ENCODE measurements at places on chromosomes 12 and 14.

- DNase-seq: peak; percentile 25
Measured at GRCh38 chr12:106138633-106139421, at the start of gene NUAK1. NUAK1 (minus strand) TSS chr12:106138954; CDS start chr12:106138653, 301 bp downstream.

DNA sequence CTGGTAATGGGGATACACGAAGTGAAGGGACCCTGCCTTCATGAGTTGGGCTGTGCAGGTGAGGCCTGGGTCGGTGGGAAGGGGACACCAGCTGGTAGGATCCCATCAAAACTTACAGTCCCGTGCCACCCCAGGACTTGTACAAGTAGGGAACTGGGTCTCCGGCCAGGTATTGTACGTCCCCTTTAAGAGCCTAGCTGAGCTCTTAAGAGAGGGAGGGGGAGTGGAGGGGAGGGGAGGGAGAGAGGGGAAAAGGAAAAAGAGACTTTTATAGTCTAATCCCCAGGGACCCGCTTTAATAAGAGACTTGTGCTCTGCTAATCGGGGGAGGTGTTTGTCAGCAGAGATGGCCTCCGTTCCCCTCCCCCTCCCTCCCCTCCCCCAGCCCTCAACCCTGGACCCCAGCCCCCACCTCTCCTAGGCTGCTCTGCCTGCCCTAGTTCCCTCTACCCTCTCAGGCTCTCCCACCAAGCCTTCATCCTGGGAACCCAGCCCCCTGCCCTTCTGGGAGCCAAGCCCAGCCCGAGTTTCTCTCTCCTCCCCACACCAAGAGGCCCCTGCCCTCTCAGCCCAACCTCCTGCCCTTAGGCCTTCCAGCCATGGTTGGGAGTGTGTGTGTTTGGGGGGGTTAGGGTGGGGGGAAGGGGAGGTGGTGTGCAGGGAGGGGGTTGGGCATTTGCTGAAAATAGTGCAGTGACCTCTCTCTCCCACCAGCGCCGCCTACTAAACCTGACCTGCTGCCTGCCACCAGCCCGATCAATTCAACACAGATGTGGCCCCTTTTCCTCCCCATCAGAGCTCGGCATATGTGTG, 2.6 kb downstream of the GDF11 start:
- no peak for DNase-seq

- DNase-seq: no peak
Measured at GRCh38 chr12:112304436-112304835, 77.8 kb downstream of the HECTD4 start.

DNA sequence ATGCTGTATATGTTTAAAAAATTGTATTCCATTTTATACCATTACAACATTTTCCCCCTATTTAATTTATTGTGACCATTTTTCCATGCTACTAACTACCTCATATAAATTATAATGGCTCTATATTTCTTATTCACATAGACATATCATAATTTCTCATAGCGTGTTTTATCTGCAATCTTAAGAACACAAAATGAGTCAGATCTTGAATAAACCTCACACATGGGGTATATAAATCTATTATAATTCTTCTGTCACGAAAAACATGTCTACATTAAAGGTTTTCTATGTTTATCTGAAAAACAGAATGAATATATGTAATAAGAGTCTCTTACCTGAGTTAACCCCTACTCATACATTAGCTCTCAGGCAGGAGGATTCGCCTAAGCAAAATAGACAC, 50.5 kb upstream of the ERGIC2 start:
- no peak for DNase-seq

GRCh38 chr14:33420051-33420627, 481.5 kb downstream of the NPAS3 start:
- no peak for DNase-seq

DNA sequence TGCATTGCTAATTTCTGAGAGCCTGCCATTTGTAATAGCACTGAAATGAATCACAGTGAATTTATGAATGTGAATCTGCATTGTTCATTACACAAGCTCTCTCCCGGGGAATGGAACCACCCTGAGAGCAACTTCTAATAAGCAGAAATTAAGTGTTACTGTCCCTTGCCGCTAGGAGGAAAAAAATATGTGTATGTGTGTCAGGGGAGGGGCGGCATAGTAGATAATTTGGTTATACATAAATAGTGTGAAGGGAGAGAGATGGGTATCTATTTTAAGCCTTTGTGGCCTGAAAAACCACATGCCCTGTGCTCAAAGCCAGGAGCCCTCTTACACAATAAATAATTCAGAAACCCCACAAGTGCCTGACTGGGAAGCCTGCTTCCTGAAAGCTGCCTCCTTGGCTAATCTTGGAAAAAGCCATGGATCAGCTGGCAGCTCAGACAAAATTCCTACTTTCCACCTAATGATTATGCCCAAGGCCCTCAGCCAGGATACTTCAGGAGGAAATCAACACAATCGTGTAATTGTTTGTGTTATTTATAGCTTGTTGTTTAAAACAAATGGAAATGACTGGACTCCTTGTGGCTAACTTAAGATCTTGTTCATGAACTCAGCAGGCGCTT, 366.2 kb upstream of the KITLG start:
- no peak for DNase-seq

DNA sequence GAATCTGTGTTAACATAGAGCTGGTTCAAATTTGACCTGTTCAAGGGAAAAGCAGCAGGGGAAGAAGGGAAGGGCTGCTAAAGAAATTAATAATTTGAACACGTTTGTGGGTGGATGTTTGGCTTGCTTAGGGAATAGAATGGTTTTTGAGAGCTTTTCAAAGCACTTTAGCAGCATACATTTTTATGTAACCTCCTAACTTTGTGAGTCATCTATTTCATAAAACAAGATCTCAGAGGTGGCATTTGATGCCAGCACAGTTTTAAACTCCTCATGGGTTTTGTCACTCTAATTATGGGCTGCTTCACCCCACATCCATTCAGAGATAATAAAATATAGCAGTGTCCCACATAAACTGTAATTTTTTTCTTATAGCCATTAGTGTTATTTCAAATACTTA, 143.8 kb downstream of the ACSS3 start:
- no peak for DNase-seq

DNA sequence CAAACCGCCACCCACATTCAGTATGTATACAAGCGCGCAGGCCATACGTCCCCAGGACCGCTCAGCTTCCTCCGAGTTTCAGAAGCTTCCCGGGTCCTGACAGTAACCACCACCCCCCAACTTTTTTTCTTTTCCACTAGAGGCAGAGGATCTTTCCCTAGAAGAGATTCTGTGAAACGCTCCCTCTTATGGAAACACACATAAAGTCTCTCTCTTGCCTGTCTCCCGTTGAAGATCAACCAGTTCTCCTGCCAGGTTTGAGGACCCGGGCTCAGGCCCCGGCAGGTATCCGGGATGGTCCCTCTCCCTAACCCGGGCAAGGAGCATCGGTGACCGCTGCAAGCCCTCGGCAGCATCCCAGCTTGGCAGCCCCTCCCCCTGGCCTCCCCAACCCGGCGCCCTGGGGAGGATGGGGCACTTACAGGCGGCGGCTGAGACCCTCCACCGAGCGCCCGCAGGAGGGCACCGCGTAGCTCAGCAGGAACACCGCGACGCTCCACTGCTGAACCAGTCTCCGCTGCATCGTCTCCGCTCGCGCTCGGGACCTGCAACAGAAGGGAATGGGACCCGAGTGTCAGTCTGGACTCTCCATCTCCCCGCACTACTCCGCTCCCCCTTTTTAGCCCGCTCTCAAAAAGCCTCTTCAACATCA, 3.4 kb downstream of the PTHLH start:
- DNase-seq: peak; percentile 8

- DNase-seq: no peak
Measured at GRCh38 chr12:38961683-38962082, 56.3 kb upstream of the CPNE8 start.

GRCh38 chr12:10406725-10407124, 2.8 kb downstream of the KLRC4 start:
- DNase-seq: no peak

DNA sequence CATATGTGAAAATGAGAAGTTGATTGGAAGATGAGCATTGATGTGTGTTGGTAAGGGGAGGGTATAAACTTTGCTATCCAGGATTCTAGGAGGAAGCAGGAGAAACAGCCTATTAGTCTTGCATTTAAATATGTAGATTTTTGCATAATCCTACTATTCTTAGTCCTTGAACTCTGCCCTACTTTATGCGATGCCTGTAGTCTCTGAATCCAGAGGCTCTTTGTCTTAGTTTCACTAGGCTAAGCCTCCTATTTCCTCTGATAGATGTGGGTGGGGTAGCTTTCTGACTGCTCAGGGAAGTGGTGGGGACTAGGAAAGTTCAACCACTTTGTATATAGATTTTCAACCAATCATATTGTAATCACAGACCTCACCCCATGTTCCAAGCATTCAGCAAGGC, 49.5 kb upstream of the KCNC2 start:
- no peak for DNase-seq
